Skin of body (tissue), 3 donors: ENCODE measurements at places on chromosomes 5 and 9. TPM values are rescaled to one million over a fixed set of nuclear protein-coding genes. Genes with fewer than 3 reads are reported as not detected.

DNA sequence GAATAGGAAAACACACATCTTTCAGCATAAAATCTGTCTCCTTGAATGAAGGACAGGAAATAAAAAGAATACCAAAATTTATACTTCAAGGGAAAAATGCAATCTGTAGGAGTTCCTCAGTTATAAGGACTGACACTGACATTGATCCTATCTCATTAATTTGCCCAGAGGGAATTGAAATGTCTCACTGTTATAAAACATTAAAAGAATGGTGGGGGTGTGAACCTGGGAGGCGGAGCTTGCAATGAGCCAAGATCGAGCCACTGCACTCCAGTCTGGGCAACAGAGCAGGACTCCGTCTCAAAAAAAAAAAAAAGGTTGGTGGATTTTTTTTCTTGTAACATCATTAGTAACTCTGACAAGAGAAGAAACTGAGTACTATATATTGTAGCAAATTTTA is 60.8 kb downstream of the TTLL11 start:
- DNase-seq, result no peak

DNA sequence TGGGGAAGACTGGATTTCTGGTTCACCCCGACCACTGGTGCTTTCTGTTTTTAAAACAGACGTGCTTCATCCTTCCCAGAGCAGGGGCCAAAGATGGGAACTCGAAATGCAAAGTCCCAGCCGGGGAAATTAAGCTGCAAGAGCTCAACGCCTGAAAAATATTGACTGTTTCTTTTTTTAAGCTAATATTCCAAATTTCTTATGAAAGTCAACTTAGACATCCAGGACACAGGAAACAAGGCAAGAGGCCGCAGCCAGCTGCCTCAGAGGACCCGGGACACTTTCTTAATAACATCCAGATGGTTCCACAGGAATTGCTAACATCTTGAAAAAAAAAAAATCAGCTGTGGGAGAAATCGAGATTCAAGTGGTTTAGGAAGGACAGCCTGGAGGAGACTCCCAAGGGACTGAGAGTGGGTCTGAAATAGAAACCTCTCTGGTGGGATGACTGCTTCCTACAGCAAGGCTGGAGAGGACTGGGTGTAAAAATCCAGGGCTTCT is 144.9 kb downstream of the FGF1 start:
- DNase-seq, result peak; percentile 86

DNA sequence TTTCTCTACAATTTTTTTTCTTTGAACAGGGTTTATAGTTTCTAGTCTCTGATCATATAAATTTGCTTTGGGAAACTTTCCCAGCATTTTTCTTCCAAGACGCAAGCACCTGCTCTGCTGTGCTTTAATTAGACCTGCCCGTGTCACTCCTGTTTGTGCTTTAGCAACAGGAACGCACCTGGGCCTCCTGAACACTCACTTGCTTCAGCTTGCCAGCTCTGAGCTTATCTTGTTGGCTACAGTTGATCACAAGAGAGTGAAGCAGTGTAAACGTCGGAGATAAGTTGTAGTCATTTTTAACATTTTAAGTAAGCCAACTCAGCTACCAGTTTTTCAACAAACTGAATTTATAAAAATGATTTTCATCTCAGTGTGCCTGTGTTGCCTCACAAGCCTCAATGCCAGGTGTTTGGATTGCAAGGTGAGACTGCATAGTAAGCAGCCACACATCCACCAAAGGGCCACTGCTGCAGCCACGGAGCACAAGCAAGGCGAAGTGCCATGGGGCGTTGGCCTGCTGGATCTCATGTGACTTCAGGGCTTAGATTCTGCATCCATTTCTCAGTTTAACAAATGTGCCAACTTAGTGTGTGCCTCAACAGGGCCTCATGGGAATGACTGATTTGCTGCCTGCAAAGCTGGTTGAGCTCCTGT is 166.9 kb downstream of the TRIO start:
- no peak for DNase-seq

GRCh38 chr9:101442318-101442717 is 6.7 kb upstream of the ALDOB start:
- no peak for DNase-seq

- no peak for DNase-seq
Measured at GRCh38 chr5:160516696-160517530, 95.3 kb downstream of the PTTG1 start.

GRCh38 chr9:101707721-101708120 is 30.7 kb downstream of the GRIN3A start:
- DNase-seq, result no peak

DNA sequence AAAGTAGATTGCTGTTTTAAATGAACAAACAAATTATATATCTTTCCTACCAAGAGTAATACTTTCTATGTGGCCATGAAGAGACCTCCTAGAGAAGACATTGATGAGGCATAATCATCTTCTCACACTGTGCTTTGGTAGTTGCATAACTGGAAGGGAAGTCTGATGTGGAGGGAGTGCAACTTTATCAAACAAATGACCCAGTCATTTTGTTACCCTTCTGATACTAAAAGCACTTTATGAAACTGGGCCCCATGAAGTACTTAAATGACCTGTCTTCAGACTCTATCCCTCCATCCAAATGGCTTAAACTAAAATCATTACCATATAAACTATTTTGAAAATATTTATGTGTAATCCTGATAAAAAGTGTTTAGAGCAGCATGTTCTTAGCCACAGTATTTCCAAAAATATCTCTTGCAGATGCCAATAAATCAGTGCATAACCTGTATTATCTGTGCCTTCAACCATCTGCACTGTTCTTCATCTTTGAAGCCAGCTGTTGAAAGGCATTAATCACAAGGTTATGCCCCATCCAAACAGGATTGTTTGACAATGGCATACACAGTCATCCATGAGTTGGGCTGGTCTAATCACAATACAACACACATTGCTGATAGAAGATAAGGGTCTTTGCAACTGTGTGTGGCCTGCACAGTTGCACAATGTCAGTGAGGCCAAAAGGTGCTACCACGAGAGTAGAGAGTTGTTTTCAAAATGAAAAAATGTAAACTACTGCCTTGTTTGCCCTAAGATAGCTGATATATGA is 31.9 kb upstream of the MIER3 start:
- DNase-seq, result no peak

GRCh38 chr5:33588654-33589372 is 148.0 kb downstream of the TARS1 start:
- DNase-seq, result no peak

GRCh38 chr5:134732819-134733218 is 5.5 kb upstream of the CAMLG start:
- DNase-seq, result no peak

DNA sequence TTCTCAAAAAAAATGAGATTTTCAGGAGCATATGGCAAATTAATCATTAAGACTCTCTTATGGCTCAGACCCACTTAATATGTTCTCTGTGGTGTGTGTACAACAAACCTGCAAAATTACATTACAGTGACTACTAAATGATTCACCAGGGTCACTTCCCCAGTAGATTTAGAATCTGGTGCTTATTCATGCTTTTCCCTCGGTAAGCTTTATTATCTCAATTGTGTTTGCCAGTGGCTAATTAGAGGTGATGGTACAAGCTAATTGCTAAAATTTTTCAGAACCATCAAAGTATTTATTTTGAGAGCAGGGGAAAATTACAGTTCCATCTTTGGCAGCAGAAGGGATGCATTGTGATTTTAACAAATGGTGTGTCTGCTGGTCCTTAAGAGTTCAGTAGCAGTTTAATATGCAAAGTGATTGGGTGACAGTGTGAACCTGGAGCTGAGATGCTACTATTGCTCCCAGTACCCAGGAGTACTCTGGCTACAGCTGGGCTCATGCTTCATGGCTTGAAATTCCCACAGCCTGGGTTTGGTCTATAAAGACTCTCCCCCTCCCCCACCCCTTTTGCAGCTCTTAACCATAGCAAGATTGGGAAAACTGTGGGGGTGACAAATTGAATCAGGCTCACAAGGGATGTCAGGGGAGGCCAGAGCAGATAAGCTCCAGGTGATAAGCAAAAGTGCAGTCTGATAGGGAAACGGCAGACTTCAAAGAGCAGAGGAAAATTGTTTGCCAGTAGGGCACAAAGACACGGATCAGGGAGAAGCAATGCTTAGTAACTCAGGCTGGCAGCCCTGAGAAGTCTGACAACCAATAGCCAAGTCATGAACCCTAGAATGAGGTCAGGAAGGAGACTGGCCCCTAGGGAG is 92.8 kb upstream of the RAD23B start:
- DNase-seq, result no peak

PCDH1 gene
- 21.3 TPM for total RNA-seq

PKD2L2 gene
- 0.10 TPM for total RNA-seq

TMC1 gene
- 0.69 TPM for total RNA-seq

ARL10 gene
- 12.3 TPM for total RNA-seq

CDH6 gene
- 6.9 TPM for total RNA-seq
